ENCODE measurements at places on chromosomes 13 and 19.

- no peak for DNase-seq
These were observed 172.5 kb downstream of the ITGBL1 start for GRCh38 chr13:101624981-101625380.

GRCh38 chr13:76398425-76398824 lies 487.8 kb downstream of the KCTD12 start:
- no peak for DNase-seq

GRCh38 chr13:109213714-109214113 lies 572.7 kb downstream of the IRS2 start:
- no peak for DNase-seq

DNA sequence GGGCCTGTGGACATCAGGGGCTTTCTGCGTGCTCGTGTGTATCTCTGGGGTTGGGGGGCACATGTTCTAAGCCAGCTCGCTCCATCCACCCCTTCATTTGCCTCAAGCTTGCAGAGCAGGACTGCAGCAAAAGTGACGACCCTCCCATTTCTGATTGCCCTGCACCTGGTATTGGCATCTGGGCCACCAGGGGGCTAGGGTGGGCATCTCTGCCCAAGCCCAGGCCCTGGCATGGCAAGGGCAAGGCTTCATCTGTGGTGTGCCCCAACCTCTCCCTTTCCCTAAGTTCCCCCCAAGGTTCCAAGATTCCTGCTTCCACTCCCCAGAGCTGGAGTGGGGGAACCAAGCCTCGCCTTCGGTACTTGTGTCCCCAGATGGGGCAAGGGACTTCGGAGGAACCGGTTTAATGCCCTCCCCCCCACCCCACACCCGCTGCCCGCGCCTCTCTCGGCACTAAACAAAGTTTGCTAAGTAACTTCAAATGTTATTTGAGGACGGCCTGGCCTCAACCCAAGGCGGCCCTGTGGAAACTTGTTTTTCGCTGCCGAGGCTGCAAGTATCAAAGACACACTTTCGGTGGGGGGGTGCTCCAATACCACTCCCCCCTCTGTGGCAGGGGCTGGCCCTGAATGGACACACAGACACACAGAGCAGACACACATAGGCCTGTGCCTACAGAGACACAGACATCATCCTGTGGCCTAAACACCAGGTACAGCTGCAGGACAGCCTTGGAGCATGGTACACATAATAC lies 12.2 kb downstream of the NFIX start:
- no peak for DNase-seq

- no peak for DNase-seq
These were observed 176.7 kb upstream of the RNF113B start for GRCh38 chr13:98353750-98354149.

GRCh38 chr19:2286402-2287140 lies 4.6 kb upstream of the PEAK3 start:
- no peak for DNase-seq

DNA sequence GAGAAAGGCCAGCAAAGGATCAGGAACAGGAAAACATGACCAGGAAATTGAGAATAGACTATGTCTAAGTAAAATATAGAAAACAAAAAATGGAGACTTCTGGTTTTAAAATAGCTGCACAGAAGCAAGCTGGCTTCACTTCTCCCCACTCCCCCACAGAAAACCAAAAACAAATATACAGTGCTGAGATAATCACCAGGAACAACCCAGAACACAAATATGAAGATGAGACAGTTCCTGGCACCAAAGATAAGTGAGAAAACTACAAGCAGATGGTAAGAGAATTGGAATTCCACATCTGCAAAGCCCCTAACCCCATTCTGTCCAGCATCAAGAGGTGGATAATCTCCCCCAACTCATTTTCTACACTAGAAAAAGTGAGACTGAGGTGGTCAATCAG lies 397.7 kb downstream of the SUCLA2 start:
- DNase-seq, result no peak

- no peak for DNase-seq
These were observed 4.6 kb downstream of the PCDH9 start for GRCh38 chr13:67225252-67226159.

DNA sequence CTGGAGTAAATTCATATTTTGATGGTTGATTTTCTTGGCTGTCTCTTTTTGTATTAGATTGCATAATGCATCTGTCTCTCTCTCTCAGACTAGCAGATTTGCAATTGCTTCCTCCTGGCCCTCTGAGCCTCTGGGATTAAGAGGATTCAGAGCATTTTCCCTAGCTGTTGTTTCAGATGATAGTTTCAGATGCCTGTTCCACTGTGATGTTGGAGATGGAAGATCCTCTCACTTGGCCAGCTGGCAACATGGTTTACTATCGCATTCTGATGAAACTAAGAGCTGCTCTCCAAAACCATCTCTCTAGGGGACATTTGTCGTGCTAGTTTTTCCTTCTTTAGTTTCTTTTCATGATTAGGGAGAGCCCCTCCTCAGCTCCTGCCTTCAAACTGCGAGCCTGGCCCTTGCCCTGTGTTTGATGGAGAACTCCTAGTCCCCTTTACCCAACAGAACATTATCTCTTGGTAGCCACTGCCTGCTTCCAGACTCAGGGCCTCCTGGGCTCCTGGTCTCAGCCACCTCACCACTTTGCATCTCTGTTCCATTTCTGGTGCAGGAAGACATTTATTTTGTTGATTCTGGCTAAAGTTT lies 244.6 kb downstream of the B3GLCT start:
- DNase-seq, result no peak

DNA sequence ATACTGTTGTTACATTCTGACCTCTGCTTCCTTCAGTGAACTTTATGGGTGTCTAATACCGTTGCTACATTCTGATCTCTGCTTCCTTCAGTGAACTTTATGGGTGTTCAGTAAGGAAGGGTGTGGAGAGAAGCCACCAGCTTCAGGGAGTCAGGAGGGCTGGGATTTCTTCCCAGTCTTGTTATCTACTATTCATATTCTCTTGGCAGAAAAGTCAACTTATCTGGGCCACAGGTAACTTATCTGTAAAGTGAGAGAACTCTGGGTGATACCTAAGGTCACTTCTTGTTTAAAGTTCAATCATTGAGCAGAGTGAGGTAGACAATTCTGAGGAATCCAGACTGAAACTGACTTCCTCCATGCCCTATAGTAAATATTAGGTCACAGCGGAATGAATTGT lies 71.2 kb upstream of the STK24 start:
- DNase-seq, result no peak

GRCh38 chr19:38706792-38707511 lies 37.3 kb downstream of the CAPN12 start:
- DNase-seq, result no peak

DNA sequence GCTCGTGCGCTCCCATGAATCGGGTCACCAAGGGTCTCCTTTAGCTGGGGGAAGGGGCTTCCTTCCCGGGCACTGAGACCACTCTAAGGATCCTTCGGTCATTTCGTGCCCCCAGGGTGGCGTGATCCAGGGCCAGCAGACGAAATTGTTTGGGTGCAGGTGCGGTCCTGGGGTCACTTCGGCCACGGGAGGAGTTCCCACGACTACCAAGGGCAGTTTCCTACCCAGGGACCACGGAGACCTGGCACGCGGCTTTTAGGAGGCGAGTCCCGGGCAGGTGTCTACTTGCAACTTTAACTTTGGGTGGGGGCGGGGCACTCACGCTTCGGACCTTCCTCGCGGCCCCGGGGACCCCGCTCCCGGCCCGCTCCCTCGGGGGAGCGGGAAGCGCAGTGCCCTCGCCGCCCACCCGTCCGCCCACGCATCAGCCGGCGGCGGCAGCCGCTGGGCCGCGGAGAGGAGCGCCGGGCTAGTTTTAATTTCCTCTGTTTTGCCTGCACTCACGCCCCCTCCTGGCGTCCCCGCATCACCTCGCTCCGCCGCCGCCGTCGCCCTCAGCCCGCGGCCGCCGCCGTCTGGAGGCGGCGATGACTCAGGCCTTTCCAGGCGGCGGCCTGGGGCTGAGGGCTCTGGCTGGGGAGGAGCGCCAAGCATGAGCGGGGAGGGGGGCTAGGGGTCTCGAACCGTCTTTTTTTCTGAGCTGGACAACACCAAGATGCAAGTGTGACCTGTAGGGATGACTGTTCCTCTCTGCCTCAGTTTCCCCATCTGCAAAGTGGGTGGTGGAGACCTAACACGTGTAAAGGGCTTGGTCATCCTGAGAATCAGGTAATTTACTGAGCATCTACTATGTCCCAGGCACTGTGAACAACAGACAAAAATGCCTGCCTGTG lies 21.8 kb downstream of the OLFM2 start:
- DNase-seq, result peak; percentile 65

All from activated naive CD8-positive, alpha-beta T cell treated with anti-CD3 and anti-CD28 coated beads, Interleukin-2, amount 50 U/mL, for 16 hours (primary cell).